ENCODE measurements at places on chromosomes 4 and X.
A peak's percentile ranks its signal among the peaks of the same experiment; 100 is the strongest.

DNA sequence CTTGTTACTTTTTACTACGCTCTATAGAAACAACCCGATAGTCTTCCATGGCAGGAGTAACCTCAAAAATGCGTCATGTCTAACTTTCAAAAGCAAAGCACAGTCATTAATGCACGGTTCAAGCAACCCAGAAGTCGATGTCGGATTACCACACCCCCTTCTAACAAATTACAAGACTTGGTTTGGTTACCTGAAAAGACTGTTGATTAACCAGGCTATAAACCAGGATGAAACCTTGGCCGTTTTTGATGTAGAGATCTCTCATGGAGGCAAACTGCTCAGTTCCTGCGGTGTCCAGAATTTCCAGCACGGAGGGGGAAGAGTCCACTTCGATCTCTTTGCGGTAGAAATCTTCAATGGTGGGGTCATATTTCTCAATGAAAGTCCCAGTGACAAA lies 2.4 kb downstream of the RAP2C start:
- no peaks in the 10 kb centered on the region for H3K27me3 ChIP-seq
- H3K4me1 ChIP-seq: peaks cover 24% of the 10 kb centered on the region
- H3K36me3 ChIP-seq: peaks cover 25% of the 10 kb centered on the region
- peak; percentile 24 for DNase-seq
- H3K4me3 ChIP-seq: peak overlapping the region; percentile 86

DNA sequence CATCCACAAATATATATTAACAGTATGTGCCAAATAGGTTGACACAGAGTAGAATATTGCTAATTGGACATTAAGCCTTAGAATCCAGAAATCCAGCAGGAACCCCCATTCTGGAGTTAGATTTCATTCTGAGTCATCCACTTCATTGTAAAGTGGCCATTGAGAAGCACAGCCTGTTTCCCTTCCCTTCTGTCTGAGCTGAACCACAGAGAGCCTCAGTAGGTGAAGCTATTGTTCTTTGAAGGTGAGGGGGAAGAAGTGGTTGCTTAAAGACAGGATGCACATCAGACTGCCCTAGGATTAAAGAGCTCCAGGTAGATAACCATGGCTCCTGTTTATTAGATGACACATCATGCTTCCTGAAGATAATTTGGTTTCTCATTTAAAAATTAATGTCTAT lies 30.6 kb upstream of the MCF2 start:
- H3K4me1 ChIP-seq: peaks cover 24% of the 10 kb centered on the region
- no peaks in the 10 kb centered on the region for H3K27me3 ChIP-seq
- peak overlapping the region; percentile 84 for H3K27ac ChIP-seq

GRCh38 chr4:173317004-173317403 lies 17.2 kb downstream of the HMGB2 start:
- peaks cover 13% of the 10 kb centered on the region for H3K36me3 ChIP-seq
- H3K27me3 ChIP-seq: no peaks in the 10 kb centered on the region
- H3K27ac ChIP-seq: no peak overlapping the region
- H3K4me1 ChIP-seq: peaks cover 8% of the 10 kb centered on the region
- no peak overlapping the region for H3K4me3 ChIP-seq

- H3K36me3 ChIP-seq: no peaks in the 10 kb centered on the region
- no peak overlapping the region for H3K27ac ChIP-seq
- peaks cover 1% of the 10 kb centered on the region for H3K27me3 ChIP-seq
- DNase-seq: no peak
- H3K4me1 ChIP-seq: no peaks in the 10 kb centered on the region
Observed at GRCh38 chr4:144948421-144948820, 149.6 kb downstream of the ANAPC10 start.

GRCh38 chrX:97938706-97939105 lies 1055.0 kb downstream of the RPA4 start:
- H3K36me3 ChIP-seq: no peaks in the 10 kb centered on the region
- H3K4me1 ChIP-seq: no peaks in the 10 kb centered on the region
- no peaks in the 10 kb centered on the region for H3K27me3 ChIP-seq

DNA sequence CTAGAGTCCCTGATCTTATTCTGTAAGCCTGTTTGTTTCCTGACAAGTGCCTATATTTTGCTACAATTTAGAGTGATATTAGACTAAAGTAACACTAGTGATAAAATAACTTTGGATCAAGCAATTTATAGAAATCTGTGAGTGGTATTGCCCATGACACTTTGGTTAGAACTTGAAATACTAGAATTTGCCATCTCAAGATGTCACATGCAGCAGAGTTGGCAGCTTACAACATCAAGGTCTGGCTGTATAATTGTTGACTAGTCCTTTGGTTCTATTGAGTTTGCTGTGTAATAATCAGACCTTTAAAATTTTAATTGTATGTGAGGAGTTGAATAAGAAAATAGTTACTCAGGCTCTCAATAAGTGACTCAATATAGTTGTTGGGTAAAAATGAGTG lies 167.1 kb downstream of the RAPGEF2 start:
- H3K27me3 ChIP-seq: no peaks in the 10 kb centered on the region
- H3K4me3 ChIP-seq: no peak overlapping the region
- H3K27ac ChIP-seq: no peak overlapping the region
- H3K36me3 ChIP-seq: no peaks in the 10 kb centered on the region
- peaks cover 4% of the 10 kb centered on the region for H3K4me1 ChIP-seq
- no peak for DNase-seq
